ENCODE measurements at places on chromosomes 13 and 19.

- DNase-seq, result no peak
Measured at GRCh38 chr19:27753622-27754021, 1459.3 kb downstream of the UQCRFS1 start.

DNA sequence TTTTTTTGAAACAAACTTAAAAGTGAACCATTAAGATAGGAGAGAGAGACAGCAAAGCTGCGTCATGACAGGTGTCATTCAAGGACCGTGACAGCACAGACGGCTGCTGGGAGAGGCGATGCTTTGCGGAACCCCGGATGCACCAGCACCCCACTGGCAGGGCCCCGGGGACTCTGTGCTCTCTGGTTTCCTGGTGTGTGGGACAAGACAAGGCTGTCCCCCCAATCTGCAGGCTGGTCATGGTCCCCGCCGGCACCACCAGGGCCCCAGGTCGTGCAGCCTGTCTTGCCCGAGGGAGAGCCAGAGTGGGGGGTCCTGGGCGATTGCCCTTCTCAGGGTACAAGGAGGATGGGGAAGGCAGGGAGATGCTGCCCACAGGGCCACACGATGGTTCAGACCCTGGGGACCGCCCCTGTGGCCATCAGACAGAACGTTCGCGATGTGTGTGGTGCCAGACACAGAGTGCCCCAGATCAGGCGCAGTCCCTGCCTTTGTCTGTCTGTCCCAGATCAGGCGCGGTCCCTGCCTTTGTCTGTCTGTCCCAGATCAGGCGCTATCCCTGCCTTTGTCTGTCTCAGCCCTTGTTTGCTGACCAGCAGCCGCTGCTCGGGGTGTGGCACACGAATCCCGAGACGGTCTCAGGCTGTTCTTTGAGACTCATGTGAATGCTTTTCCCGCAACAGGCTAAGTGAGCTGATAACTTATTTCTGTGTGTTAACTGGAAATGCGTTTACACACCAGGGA, 36.1 kb downstream of the ADPRHL1 start:
- DNase-seq, result no peak

DNA sequence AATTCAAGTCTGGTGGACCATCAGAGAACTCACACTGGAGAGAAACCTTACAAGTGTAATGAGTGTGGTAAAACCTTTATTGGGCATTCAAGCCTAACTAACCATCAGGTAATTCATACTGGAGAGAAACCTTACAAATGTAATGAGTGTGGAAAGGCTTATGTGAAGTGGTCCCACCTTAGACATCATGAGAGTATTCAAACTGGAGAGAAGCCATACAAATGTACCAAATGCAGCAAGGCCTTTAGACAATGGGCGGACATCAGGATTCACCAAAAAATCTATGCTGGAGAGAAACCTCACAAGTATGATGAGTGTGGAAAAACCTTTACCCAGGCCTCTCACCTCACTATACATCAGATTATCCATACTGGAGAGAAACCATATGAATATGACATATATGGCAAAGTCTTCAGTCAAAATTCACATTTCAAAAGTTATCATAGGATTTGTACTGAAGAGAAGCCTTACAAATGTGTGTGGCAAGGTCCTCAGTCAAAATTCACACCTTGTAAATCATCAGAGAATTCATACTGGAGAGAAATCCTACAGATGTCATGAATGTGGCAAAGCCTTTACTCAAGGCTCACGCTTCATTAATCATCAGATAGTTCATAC, 19.7 kb upstream of the ZNF665 start:
- no peak for DNase-seq

GRCh38 chr19:327291-328024, 17.1 kb downstream of the MIER2 start:
- no peak for DNase-seq

DNA sequence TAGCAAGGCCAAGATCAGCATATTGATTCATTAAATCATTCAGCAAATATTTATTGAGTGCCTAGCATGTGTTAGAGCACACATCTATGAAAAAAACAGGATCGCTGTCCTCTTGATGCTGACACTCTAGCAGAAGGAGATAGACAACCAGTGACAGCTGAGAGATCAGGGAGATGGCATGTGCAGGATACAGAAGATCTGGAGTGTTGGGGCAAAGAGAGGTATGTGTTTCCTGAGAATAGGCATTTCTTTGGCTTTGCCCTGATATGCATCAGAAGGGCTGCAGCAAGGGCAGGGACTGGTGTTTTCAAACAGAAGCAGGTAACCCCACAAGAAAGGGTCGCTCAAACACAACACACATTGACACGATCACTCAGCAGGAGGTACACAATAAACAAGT, 423.4 kb downstream of the FOXO1 start:
- no peak for DNase-seq

DNA sequence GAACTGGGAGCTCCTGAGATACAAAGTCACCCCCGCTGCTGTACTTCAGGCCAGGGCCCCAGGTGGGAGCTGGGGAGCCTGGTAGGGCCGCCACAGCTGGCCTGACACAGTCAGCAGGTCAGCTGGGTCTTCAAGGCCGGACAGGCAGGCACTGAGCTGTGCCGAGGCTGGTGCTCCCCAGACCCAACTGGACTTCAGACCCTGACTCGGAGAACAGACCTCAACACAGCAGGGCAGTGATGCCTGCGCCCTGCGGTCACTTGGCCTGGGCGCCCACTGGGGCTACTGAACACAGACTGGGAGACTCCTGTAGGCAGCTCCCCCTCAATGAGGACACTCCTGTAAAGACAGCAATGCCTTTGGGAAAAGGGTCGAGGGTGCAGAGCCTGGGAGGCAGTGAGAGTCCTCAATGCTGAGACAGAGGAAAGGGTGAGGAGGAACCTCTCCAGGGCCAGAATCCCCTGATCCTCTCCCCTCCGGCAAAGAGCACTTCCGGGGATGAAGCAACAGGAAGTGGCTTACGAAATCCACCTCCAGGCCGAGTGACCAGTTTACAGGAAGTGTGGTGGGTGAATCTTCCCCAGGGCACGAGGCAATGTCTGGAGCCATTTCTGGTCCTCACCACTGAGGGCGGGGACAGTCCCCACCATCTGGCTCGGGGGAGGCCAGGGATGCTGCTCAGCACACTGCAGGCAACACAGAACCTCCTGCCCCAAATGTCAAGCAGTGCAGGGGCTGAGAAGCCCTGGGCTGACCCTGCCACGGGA, 40.8 kb upstream of the ISYNA1 start:
- DNase-seq, result no peak

GRCh38 chr19:47779524-47780214, 1.2 kb downstream of the SELENOW start:
- DNase-seq, result no peak

GRCh38 chr19:13076787-13077186, 25.9 kb downstream of the LYL1 start:
- DNase-seq, result no peak

GRCh38 chr13:80338781-80339562, 2.0 kb downstream of the SPRY2 start:
- DNase-seq, result peak; percentile 89

DNA sequence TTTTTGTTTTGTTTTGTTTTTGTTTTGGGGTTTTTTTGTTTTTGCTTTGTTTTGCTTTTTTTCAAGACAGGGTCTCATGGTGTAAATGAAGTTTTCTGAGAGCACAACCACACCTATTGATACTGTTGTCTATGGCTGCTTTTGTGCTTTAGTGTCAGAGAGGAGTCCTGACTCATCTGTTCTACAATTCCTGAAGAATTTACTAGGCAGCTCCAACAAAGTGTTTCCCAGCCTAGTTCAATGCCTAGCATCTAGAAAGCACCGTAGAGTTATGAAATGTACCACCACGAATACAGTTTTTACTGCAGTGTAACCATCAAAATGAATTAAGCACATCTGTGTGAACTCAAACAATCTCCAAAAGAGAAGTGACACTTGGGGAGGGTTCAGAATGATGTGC, 21.2 kb downstream of the SAFB start:
- DNase-seq, result no peak

Measured in right kidney (tissue), 9 donors.